ENCODE measurements at places on chromosomes 6 and 20.

- no peak for DNase-seq
Observed at GRCh38 chr20:33864324-33864963, 53.3 kb downstream of the CHMP4B start.

DNA sequence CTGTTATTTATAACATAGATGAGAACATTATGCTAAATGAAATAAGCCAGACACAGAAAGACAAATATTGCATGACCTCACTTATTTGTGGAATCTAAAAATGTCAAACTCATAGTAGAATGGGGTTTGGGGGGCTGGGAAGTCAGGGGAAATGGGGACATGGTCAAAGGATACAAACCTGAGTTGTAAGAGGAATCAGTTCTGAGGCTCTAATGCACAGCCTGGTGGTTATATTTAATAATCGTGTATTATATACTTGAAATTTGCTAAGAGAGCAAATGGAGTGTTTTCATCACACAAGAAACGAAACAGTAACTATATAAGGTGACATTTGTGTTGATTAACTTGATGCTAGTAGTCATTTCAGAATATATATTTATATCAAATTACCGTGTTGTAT lies 40.8 kb upstream of the GFOD1 start:
- no peak for DNase-seq

DNA sequence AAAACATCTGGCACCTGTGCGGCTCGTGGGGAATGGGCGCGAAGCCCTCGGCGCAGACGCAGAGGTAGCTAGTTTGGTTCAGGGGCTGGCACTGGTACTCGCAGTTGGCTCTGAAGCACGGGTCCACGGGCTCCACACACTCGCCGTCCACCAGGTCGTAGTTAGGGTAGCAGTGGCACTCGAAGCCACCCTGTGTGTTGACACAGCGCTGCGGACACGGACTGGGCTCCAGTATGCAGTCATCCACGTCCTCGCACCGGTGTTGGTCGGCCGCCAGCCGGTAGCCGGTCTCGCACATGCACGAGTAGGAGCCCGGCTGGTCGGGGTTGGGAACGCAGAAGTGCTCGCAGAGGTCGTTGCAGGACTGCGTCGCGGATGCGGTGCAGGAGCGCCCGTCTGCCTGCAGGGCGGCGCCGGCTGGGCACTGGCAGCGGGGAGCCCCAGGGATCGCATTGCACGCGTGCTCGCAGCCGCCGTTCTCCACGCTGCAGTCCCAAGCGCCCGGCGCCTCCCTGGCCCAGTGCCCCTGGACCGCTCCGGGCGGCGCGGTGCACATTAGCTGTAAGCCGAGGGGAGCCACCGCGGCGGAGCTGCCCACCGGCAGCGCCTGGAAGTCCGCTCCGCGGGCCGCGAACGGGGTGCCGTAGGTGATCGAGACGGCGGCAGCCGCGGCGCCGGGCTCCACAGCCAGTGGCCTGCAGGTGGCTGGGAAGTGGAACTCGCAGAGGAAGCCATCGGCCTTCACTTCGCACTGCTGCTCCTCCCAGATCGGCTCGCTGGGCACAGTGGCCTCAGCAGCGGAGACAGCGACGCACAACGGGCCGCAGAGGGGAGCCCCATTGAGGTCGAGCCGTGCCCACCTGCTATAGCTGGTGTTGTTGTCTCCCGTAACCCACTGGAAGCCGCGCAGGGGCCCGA lies 930 bp downstream of the THBD start:
- DNase-seq = peak; percentile 91

DNA sequence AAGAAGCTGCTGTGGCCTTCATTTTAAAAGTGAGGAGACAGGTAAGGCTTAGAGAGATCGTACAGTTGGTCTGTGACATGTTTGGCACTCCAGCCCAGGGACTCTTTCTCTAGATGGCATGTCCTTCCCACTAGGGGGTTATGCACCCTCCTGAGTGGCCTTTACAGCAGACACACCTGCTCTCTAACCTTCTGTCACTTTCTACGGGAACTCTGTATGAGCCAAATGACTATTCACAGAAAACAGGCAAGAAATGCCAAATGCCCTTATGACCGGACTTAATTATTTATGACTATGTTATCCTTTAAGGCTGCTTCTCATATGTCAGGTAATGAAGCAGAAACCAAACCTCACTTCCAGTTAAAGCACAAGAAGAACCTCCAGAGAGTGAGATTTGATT lies 91.2 kb downstream of the MAP3K5 start:
- no peak for DNase-seq

- no peak for DNase-seq
Observed at GRCh38 chr6:157436219-157436943, 55.4 kb downstream of the ZDHHC14 start.

GRCh38 chr6:34970488-34970887 lies 81.4 kb downstream of the ANKS1A start:
- no peak for DNase-seq

DNA sequence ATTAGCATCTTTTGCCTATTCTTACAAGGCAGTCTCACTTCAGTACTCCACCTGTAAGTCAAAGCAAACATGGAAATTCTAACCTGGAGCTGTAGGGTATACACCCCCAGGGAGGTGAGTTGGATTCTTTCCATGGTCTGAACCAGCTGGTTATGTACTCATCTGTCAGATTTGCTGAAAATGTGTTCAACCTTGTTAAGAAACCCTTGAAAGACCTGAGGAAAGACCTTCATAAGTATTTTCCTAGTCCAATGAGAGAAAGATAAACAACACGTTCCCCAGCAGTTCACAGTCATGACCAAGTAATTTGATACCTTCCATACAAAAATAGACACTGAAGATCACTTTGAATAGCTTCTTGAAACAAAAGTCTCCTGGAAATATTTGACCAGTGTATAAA lies 42.5 kb downstream of the ID4 start:
- DNase-seq = no peak

- DNase-seq = peak; percentile 92
Observed at GRCh38 chr20:19964289-19965265, 52.6 kb upstream of the NAA20 start.

DNA sequence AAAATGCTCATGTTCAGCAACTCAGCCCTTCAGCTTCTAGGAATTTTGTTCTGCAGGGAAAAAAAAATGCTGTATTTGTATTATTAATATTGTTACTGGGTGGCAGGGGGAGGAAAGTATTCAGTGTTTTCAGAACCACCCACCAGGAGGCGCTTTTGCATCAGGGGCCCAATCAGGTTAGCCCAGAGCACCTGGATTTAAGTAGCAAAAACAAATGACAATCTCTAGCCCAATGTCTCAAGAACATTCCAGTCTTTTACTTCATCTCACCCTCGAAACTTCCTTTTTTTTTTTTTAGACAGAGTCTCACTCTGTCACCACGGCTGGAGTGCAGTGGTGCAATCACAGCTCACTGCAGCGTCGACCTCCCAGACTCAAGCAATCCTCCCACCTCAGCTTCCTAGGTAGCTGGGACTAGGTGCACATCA lies 635 bp upstream of the C20orf203 start:
- DNase-seq = no peak

GRCh38 chr6:51814418-51814817 lies 273.0 kb downstream of the PKHD1 start:
- no peak for DNase-seq

DNA sequence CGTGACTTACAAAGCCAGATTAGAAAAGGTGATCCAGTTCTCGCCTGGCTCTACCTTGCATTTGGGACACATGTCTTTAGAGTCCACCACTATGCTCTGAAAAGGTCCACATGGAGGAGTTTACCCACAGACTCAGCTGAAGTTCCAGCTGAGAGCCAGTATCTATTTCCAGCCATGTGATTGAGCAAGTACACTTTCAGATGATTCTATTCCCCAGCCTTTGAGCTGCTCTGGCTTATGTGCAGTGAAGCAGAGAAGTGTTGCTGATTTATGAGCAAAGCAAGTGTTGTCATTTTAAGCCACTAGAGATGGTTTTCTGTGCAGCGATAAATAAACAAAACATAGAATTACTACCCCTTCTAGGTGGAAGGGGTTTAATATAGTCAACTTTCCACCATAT lies 520.8 kb upstream of the RNF217 start:
- no peak for DNase-seq

GRCh38 chr20:56430461-56430860 lies 18.4 kb downstream of the CASS4 start:
- DNase-seq = peak; percentile 59

- DNase-seq = no peak
Observed at GRCh38 chr6:77474286-77474956, 11.1 kb upstream of the HTR1B start.

DNA sequence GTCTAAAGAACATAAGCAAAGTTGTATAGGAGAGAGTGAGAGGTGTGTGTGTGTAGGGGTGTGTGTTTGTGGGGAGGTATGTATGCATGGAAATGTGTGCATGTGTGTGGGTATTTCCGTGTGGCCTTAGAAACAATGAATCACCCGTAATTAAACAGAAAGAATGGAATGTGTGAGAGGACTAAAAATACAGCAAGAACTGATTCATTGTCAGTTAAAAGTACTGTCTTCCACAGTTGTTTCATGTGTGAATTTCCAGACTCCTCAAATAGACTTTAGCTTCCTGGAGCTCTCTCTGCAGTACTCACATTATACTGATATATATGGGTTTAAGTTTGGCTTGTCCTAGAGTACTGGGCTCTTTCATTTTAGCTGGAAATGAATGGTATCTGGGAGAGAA lies 145.7 kb downstream of the RIMS1 start:
- no peak for DNase-seq

DNA sequence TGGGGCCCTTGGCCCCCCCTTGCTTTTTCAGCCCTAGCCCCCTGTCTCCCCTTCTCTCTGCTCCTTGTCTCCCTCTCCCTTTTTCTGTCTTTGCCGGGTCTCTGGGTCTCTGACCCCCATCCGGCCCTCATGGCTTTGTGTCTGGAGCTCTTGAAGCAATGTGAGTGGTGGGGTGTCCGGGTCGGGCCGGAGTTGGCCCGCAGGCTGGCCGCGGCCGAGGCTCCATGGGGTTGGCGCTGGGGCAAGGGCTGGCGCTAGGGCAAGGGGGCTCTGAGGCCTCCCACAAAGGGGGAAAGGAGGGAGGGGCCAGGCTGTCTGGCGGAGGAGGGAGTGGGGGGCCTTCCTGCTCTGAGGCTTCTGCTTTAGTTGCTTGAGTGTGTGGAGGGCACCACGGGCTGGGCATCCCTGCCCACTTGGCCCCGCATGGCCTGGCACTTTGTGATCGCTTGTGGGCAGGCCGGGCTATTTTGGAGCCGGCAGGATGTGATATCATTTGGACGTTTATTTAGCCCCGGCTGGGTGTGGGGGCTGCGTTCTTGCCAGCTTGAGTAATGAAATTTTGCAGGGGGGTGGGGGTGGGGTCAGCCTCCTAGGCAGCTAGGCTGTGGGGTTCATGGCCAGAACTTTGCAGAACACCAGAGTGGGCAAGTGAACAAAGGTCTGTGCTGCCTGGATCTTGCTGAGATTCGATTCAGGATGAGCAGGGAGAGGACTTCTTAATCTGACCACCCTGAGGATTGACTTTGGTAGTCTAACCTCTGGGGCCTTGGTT lies 78.7 kb upstream of the MYL9 start:
- DNase-seq = peak; percentile 52
